Fibroblast of the aortic adventitia (primary cell): ENCODE measurements at places on chromosomes 3 and 15.

GRCh38 chr15:87681104-87681503, 575.4 kb downstream of the NTRK3 start:
- no peak for DNase-seq

GRCh38 chr3:156176048-156176447, 55.7 kb downstream of the KCNAB1 start:
- no peak for DNase-seq

GRCh38 chr15:77085297-77085696, 14.4 kb upstream of the TSPAN3 start:
- peak; percentile 39 for DNase-seq

DNA sequence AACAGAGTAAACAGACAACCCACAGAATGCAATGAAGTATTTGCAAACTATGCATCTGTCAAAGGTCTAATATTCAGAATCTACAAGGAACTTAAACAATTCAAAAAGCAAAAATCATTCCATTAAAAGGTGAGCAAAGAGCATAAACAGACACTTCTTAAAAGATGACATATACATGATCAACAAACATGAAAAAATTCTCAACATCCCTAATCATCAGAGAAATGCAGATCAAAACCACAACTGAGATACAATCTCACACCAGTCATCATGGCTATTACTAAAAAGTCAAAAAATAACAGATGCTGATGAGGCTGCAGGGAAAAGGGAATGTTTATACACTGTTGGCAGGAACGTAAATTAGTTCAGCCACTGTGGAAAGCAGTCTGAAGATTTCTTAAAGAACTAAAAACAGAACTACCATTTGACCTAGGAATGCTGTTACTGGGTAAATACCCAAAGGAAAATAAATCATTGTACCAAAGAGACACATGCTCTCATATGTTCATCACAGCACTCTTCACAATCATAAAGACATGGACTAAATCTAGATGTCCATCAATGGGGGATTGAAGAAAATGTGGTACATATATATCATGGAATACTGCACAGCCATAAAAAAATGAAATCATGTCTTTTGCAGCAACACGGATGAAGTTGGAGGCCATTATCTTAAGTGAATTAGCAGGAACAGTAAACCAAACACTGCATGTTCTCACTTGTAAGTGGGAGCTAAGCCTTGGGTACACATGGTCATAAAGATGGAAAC, 393.3 kb upstream of the CBLB start:
- DNase-seq, result peak; percentile 46

DNA sequence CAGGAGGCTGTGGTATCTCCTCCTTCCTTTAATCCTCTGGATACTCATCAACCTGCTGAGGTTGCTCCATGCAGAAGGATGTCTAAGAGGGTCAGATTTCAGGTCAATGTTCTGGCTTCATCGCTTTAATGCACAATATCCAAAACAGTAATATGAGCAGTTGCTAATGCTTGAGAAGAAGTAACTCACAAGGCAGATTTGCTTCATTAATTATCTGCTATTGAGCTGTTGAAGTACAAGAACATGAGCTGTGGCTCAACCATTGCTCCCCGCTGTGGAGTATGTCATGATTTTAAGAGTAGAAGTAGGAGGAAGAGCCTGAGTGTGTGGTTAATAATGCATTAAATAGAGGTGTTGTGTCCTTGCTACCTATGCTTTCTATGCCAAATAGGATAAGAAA, 1412.9 kb upstream of the ALCAM start:
- no peak for DNase-seq

DNA sequence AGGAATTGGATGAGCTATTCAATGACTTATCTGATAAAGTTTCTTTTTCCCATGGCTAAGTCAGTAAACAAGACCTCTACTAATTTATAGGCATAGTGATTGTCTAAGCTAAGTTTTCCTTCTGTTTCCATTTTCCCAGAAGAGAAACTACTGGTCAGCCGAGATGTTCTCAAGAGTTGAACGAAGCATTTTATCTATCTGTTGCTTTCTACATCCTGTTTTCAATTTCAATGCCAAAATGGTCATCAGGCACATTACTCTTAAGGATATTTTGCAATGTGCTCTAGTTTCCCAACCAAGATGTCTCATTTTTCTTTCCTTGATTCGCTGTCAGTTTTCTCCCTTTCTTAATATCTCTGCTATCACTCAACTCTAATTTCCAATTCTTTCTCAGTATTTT, 228.7 kb downstream of the MBNL1 start:
- DNase-seq, result peak; percentile 70

- no peak for DNase-seq
Observed at GRCh38 chr3:71039332-71039731, 544.2 kb downstream of the FOXP1 start.

DNA sequence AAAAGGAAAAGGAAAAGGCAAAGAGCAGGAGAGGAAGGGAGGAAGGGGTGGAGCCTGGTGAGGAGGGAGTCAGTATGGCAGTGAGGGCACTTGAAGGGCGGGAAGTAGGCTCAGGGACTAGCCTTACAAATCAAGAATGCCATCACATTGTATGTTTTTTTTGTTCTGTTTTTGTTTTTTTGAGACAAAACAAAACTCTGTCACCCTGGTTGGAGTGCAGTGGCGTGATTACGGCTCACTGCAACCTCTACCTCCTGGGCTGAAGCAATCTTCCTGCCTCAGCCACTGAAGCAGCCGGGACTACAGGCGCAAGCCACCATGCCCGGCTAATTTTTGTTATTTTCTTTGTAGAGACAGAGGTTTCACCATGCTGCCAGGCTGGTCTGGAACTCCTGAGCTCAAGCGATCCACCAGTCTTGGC, 10.5 kb upstream of the PIK3CB start:
- no peak for DNase-seq

GRCh38 chr3:111735243-111735758, 123.8 kb upstream of the PHLDB2 start:
- peak; percentile 97 for DNase-seq

DNA sequence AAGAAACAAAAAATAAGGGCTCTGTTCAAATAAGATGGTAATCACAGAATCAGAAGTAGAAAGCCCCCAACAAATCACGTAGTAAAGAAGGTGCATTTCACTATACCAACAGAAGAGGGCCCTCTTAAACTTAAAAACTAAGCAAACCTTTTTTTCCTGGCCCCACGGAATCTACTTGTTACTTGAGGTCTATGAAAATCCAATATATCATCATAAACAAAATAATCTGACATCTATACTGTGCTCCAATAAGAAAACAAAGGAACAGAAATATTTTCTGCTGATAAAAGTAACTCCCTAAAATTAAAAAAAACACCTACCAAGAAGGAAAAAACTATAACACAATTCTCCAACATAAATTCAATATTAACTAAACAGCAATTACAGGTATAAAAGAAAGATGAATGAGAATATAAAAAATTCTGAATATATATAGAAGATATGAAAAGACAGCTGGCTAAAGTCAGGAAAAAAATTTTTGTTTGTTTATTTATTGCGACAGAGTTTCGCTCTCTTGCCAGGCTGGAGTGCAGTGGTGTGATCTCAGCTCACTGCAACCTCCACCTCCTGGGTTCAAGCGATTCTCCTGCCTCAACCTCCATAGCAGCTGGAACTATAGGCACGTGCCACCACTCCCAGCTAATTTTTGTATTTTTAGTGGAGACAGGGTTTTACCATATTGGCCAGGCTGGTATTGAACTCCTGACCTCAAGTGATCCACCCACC, 81.8 kb downstream of the CLASP2 start:
- DNase-seq, result peak; percentile 86
